ENCODE measurements at places on chromosomes 5 and 9. TPM values are rescaled to one million over a fixed set of nuclear protein-coding genes. Genes with fewer than 3 reads are reported as not detected.
A peak's percentile ranks its signal among the peaks of the same experiment; 100 is the strongest.

DNA sequence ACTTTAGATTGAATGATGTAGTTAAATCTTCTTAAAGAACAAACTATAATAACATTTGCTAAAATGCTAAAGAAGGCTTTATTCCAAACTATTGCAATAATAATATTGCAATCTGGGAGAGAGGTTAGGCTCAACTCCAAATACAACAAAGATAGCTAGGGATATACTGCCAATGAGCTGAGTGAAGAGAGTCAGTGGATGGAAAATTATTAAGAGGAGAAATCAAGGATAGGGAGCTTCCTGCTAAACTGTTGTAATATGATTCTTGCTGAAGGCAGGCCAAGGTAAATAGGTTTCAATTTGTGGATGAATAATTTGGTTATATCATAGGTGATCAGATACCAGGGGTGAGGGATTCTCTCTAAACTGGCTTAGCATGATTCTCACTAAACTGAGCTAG lies 1651.5 kb downstream of the EFNA5 start:
- DNase-seq = no peak

DNAJC25 gene
- 7.1 TPM for total RNA-seq

DNA sequence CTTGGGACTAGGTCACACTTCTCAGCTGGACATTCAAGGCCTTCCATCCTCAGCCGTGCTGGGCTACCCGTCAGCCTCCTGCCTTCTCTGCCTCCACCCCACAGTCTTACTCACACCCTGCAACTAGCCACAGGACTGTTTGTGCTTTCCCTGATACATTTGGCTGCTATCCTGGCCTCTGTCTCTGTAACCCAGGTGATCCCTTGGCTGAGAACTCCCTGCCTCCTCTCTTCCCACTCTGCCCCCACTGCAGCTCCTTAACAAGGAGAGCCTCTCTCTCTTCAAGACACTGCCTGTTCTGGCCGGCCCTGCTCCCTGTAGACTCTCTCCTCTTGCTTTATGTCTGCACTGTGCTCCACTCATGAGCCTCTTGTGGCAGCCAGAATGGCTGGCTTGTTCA lies 120.6 kb downstream of the MSX2 start:
- no peak for DNase-seq

ST8SIA4 gene
- total RNA-seq = 61.3 TPM

DNA sequence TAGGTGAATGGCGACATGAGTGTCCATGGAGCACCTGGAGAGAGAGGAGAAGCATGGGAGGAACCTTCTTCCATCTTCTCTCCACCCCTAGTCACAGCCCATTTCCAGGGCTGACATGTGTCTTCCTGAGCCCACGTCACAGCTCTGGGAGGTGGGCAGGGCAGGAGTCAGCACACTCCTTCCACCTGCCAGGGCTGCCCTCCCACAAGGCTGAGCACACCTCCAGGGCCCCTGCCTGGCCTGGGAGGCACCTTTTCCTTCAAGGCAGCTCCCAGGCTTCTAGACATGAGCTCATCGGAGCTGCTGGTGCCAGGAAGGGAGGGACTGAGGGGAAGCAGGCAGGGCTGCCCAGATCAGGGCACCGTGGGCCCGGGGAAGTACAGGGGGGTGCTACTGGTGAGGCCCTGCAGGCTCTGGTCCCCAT lies 13.6 kb upstream of the SYNPO start:
- no peak for DNase-seq

GRCh38 chr5:163874431-163874830 lies 369.0 kb downstream of the MAT2B start:
- DNase-seq = no peak

DNA sequence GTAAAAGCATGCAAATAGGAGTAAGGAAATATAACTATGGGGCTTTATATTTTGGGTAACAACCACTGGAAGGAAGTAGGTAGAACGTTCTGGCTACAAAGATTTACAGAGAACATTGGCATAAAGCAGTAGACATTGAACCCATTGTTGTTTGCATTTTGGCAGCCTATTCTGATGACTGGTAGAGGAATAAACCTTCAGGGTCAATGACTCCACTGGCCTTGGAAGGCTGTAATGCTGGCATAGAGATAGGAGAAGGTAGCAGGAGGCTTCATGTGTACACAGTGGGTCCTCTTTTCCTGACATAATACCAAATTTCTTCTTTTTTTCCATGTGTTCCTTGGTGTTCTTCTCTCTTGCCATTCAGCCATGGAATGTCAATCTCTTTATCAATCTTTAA lies 462.8 kb upstream of the ZNF462 start:
- no peak for DNase-seq

- DNase-seq = no peak
Observed at GRCh38 chr9:101414839-101415238, 16.2 kb downstream of the ZNF189 start.

GRCh38 chr9:95411054-95411892 lies 93.8 kb upstream of the FANCC start:
- no peak for DNase-seq

GRCh38 chr5:32854473-32854872 lies 143.4 kb downstream of the NPR3 start:
- no peak for DNase-seq

PLPP6 gene
- 6.0 TPM for total RNA-seq

TXNDC8 gene
- not detected for total RNA-seq

GRCh38 chr9:93236541-93237206 lies 52.7 kb downstream of the WNK2 start:
- no peak for DNase-seq

PCDHB12 gene
- not detected for total RNA-seq

DNA sequence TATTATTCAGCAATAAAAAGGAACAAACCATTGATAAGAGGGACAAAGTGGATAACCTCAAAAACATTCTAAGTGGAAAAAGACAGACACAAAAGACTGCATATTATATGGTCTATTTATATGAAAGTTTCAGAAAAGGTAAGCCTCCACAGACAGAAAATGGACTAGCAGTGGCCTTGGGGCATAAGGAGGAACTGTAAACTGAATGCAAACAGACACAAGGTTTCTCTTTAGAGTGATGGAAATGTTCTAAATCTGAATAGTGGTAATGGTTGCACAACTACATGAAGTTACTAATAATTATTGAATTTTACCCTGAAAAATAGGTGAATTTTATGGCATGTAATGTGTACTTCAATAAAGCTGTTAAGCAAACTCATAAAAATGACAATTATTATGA lies 286.3 kb upstream of the PAPPA start:
- no peak for DNase-seq

SHISAL2B gene
- total RNA-seq = not detected

AMBP gene
- total RNA-seq = not detected

PITX1 gene
- 0.78 TPM for total RNA-seq

RGS3 gene
- 113 TPM for total RNA-seq

TMEM215 gene
- not detected for total RNA-seq

DNA sequence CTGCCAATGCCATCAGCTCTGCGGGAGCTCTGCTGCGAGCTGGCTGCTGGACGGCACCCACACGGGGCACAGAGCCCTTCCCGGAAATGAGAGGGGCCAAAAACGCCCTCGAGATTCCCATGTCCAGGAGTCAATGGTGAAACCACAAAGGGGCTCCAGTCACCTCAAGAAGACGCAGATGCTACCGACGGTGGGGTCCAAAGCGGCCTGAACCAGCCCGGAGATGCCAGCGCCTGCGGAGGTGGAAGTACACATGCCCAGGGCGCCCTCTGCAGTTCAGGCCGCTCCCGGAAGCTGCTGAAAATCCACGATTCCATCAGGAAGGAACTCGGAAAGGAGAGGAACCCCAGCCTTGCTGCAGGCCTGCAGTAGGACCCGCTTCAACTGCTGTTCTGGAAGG lies 82.4 kb upstream of the SELENOP start:
- no peak for DNase-seq

- DNase-seq = peak; percentile 75
Observed at GRCh38 chr5:39164529-39165402, 54.6 kb downstream of the FYB1 start.

CCNO gene
- not detected for total RNA-seq

DNA sequence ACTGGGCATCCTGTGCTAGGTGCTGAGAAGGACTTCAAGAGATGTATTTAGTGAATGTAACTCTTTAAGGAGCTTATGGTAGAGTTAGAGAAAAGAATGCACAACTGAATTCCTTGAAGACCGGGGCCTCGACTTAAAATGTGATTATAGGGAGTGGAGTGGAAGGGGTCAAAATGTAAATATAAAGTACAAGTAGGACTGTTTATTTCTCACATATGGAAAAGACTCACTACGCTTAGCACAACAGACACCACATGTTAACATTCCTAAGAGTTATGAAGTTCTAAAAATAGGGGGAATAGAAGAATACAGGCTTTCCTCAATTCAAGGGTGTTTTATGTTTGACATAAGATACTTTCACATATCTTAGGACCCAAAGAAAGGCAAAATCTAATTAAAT lies 117.8 kb upstream of the OSMR start:
- DNase-seq = no peak

SLCO6A1 gene
- total RNA-seq = not detected

- DNase-seq = no peak
Observed at GRCh38 chr5:97072696-97073095, 69.7 kb downstream of the LIX1 start.

STING1 gene
- 198 TPM for total RNA-seq

ADAMTS6 gene
- total RNA-seq = 0.89 TPM

GRCh38 chr5:60521376-60522291 lies 178.3 kb downstream of the DEPDC1B start:
- DNase-seq = no peak

GRCh38 chr5:111254613-111255012 lies 30.4 kb downstream of the CAMK4 start:
- peak; percentile 90 for DNase-seq

DNA sequence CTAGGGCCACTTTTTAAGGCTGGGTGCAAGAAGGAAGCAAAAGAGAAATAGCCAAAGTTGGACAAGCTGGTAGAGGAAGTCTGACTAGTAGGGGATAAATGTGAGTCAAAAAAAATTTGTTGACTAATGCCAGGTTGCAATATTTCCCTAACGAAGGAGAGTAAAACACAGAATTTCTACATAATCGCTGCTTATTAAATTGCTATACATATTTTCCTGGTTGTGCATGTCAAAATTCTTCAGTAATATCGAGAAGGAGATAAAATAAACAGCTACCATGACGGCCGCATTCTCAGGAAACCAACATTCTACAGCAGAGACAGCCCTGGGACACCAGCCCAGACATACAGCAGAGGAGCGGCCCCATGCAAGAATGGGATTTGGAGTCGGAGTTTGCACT lies 148.3 kb downstream of the ESM1 start:
- DNase-seq = no peak

FCN2 gene
- not detected for total RNA-seq

GRCh38 chr9:136178061-136178772 lies 26.7 kb downstream of the LHX3 start:
- no peak for DNase-seq

AQP3 gene
- 3.2 TPM for total RNA-seq

GRCh38 chr5:78606241-78606640 lies 42.3 kb downstream of the LHFPL2 start:
- no peak for DNase-seq

DNA sequence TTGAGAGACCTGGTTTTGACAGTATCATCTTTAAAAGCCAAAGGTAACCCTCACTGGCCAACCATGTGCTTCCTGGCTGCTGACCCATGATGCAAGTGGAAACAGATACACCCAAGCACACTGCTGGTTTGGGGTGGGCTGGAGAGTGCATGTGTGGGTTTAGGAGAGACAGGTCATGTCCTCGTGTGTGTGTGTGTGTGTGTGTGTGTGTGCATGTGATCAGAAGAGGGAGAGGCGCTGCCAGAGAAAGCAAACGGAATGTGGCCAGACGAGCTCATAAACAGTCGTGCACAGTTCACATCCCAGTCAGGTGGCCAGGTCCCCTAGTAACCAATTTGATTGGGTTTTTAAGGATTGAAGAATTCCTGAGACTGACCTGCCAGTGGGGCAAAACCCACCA lies 112.8 kb upstream of the ICE1 start:
- DNase-seq = no peak

DNA sequence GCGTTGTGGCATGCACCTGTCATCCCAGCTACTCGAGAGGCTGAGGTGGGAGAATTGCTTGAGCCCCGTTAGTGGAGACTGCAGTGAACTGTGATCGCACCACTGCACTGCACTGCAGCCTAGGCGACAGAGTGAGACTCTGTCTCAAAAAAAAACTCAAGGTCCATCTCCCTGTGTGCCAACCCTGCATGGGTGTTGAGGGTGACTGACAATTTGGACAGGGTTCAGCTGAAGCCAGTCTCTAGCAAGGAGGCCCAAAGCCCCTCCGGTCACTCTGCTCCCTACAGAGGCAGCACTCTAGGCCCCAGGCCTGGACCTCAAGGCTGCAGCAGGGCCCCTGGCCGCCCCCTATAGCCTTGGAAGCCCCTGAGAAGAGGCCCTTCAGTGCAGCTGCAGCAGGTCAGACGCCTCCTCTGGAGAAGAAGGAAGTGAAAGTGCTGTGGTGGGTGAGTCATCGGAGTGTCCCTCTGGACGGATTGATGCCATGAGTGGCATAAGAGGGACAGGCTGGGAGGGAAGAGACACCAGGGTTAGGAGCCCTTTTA lies 39.2 kb upstream of the NEK6 start:
- DNase-seq = peak; percentile 79

GRCh38 chr5:38845526-38846378 lies at the start of gene OSMR:
Gene OSMR (plus strand): TSS chr5:38846012. CDS start chr5:38869045, 23,033 bp downstream.
- peak; percentile 63 for DNase-seq

DNA sequence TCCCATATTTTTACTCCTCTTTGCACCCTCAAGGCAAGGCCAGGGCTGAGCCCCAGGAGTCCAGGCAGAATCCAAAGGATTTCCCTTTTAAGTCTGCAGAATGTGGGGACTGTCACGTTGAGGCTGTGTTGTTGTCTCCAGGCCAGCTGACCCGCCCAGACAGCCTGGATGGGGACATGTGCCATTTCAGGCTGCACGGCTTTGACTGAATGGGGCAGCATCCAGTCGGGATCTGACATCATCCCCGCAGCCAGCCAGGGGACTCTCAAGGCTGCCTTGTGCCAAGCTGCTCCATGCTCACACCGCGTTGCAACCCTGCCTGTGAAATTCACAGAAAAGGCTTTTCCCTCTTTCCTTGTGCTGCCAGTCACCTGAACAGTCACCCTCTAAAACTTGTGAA lies 2.2 kb upstream of the ZNF366 start:
- DNase-seq = no peak

DNA sequence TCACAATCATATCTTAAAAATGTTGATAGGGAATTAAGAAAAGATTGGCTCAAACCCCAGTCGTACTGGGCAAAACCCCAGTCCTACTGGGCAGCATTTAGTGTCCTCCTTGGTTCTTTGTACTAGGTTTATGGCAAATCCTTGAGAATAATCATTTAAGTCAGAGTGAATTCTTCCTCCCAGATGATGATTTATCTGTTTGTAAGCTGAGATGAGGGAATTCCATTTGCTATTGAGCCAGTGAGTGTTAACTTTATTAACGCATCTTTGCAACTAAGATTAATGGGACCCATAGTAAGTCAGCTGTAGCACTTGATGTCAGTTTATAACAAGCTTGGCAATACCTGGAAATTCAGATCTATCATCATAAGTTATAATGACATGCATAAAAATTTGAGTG lies 821.8 kb upstream of the DMAC1 start:
- DNase-seq = no peak

All from activated CD4-positive, alpha-beta T cell treated with anti-CD3 and anti-CD28 coated beads, Interleukin-2, amount 10 ng/mL, durations not matched to agents 24 days and 14 days (primary cell).